Posterior cingulate gyrus (tissue), 11 donors: ENCODE measurements at places on chromosomes 1 and 21.

DNA sequence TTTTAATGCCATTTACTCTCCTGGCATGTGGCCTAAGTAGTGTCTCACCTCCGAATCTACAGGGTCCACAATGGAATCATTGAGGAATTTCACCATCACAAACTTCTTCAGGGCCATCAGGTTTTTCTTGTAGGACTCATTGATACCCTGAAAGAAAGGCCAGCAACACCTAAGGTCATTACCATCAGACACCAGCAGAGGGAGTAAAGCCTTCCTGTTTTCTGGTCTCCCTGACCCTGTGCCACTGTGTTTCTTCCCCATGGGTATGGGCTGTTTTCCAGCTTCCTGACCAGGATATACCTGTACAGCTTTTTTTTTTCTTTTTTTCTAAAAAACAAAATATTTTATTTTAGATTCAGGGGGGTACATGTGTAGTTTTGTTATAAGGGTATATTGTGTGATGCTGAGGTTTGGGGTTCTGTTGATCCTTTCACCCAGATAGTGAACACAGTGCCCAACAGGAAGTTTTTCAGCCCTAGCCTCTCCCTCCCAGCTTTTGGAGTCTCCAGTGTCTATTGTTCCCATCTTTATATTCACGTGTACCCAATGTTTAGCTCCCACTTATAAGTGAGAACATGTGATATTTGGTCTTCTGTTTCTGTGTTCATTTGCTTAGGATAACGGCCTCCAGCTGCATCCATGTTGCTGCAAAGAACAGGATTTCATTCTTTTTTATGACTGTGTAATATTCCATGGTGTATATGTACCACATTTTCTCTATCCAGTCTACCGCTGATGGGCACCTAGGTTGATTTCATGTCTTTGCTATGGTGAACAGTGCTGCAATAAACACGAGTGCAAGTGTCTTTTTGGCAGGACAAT lies 18.3 kb downstream of the PPT1 start:
- peak; percentile 17 for DNase-seq

- no peak for DNase-seq
These were observed 23.7 kb downstream of the VANGL1 start for GRCh38 chr1:115665319-115666096.

DNA sequence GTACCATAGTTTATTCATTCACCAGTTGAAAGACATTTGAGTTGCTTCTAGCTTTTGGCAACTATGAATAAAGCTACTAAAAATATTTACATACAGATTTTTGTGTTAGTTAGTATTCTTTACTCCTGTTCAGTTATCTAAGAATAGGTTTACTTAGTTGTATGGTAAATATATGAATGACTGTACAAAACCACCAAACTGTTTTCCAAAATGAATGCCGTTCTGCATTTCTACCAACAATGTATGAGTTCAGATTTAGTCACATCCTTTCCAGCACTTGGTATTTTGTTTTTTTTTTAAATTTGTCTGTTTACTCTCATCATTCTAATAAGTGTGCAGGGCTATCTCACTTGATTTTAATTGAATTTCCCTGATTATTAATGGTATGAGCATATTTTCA lies 3.4 kb upstream of the KIFAP3 start:
- DNase-seq = no peak

DNA sequence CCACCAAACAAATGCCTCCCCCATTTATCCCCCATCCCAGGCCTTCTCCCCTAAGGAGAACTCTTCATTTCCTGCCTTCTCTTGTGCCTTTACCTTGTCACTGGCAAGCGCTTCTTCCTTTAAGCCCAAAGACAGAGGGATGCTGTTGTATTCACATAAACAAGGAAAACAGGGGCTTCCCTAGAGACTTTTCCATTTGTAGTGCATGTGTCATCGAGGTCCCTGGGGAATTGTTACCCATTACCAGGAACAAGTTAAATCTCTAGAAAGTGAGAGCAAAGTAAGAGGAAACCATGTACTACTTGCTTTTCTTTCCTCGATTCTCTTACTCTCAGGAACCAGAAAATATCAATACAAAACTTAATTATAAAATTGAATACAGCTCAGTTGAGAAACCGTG lies 114.4 kb upstream of the DPT start:
- DNase-seq = no peak

DNA sequence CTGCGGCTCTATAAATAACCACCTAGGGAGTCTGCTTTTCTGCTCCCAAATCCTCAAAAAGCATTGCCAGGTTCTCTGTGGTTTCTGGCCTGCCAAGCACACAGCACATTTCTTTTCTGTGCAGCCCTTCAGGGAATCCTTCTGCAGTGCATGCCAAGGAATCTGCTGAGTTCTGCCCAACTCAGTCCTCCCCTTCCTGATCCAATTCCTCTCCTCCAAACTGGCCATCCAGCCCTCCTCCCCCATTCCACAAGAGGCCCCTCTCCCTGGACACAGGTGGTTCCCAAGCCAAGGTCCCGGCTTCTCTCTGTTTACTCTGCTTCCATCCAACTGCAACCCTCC lies 61.8 kb downstream of the HIVEP3 start:
- no peak for DNase-seq

DNA sequence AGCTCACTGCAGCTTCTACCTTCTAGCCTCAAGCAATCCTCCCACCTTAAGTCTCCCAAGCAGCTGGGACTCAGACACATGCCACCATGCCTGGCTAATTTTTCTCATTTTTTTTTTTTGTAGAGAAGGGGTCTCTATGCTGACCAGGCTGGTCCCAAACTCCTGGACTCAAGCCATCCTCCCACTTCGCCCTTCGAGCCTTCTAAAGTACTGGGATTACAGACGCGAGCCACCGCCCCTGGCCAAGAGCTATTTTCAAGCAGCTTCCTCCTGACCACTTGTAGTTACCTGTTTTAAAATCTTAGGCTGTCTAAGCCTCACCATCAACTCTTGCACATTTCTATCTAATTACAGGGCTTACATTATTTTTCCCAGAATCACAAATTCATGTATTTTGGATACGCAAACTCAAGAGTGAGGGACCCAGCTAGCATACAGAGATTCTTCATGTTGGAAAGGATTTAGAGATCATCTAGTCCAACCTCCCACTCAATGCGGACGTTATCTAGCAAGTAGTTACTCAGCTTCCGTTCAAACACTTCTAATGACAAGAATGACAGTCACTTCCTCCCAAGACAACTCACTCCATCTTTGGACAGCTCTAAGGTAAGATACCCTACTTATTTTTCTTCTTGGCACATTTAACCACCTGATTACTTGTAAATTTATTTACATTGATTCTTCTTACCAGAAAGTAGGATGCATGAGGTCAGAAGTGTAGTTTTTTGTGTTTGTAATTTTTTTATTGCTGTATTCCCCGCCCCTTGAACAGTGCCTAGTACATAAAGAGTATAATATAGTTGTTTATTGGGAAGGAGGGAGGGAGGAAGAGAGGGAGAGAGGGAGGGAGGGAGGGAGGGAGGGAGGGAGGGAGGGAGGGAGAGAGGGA lies 65.4 kb downstream of the LUZP1 start:
- no peak for DNase-seq

- no peak for DNase-seq
These were observed 56.1 kb downstream of the KCTD3 start for GRCh38 chr1:215623162-215623561.

DNA sequence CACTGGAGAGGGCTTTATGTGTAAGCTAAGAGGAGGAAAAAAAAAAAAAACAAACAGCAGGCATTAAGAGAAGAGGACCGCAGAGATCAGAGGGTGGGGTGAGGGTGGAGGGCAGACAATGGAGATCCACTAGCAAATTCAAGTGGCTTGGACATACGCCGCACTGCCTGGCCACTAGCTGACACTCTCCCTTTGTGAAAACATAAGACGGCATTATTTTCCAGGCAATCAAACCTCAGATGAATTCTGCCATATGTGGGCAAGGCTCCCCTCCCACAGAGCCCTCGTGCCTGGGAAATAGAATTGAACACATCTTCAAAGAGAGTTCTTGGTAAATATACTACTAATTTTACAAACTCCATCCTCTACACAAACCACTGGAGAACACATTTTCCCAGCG lies 53.6 kb downstream of the ERG start:
- DNase-seq = no peak

DNA sequence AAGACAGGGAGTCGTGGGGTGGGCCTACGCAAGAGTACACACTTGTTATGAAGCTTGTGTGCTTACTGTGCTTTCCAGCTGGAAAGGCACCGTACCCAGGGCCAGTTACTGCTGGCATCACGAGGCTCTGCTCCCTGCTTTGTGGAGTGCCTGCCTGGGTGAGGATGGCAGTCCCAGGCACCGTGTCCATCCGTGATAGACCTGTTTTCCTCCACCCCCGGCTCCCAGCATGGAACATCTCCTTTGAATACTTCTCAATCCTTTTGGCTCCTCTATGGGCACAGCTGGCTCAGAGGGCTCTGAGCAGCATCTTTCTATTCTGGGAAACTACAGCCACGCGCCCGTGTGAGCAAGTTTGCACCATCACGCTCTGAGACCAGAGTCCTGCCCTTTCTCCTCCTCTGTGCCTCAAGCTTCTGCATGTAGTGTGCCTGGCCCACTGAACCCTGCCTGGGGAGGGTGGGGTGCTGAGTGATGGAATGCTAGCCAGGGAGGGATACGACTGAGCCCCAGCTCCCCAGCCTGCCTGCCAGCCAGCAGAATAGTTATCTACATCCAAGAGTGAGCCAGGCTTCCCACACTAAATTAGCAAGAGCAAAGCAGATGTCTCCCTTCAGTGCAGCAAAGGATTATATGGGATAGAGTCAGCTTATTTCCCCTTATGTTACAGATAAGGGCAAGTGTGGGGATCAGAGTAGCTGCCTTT lies 7.1 kb upstream of the TNR start:
- peak; percentile 90 for DNase-seq

- DNase-seq = no peak
These were observed 68.5 kb upstream of the ADAM30 start for GRCh38 chr1:119964673-119965363.

- DNase-seq = no peak
These were observed 15.0 kb downstream of the ALPL start for GRCh38 chr1:21524220-21524619.

DNA sequence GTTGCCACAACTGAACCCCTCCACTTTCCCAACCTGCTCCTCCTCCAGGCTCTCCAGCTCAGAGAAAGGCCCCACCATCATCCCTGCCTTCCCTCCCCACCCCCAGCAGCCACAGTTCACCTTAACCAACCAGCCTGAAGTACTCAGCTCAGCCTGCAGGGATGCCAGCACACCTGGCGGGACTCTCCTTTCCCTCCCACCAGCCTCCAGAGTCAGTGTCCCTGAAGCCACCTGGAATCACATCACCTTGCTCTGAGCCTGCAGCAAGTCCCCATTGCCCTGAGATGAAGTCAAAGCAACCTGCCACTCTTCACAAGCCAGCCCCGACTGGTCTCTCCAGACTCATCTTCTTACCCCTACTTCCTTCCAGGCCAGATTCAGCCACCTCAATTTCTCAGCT lies 26.2 kb upstream of the ZC3H12A start:
- DNase-seq = no peak

- DNase-seq = no peak
These were observed 12.2 kb downstream of the SLC45A3 start for GRCh38 chr1:205667909-205668643.

- DNase-seq = no peak
These were observed 54.7 kb downstream of the VPS13D start for GRCh38 chr1:12284486-12284885.

- DNase-seq = no peak
These were observed 16.7 kb upstream of the DISP1 start for GRCh38 chr1:222798116-222798515.

DNA sequence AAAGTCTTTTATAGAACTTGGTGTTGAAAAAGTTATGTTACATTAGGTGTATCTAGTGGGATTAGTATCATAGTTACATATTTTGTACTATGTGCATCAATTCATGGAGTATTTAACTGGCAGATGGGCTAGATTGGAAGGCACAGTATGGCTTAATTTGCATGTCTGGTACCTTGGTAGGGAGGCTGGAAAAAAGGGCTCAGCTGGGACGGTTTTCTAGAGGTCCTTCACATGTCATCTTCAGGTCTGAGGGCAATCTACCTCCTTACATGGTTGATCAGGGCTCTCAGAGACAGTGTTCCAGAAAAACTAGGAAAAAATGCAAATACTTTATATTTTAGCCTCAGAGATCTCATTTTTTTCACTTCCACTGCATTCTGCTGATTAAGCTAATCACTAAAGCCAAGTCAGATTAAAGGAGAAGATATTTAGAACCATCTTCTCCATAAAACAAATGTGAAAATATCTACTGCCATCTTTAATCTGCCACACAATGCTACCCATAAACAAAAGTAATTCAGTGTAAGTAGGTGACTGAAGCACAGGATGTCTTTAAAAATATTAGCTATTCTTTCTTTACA lies 209.3 kb downstream of the PLA2G4A start:
- no peak for DNase-seq

- no peak for DNase-seq
These were observed 300.4 kb downstream of the PTPRC start for GRCh38 chr1:198939286-198939685.

GRCh38 chr1:180908074-180908765 lies 4.5 kb upstream of the KIAA1614 start:
- DNase-seq = no peak

DNA sequence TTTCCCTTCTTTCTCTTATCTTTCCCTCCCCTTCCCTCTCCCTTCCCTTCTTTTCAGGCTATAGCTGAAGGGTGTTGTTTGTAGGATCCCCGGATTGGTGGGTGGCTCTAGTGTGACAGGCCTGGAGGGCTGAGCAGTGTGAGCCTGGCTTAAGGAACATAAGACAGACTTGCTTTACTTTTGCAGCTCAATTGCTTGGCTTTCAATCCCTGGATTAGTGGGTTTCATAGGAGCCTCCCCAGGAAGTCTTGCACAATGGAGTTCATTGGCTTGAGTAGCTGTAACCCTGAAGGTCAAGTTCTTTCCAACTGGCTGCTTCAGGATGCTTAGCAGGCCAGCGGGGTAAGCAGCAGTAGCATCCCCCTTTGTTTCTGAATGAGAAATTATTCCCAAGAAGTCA lies 126.7 kb downstream of the CAMTA1 start:
- DNase-seq = no peak

DNA sequence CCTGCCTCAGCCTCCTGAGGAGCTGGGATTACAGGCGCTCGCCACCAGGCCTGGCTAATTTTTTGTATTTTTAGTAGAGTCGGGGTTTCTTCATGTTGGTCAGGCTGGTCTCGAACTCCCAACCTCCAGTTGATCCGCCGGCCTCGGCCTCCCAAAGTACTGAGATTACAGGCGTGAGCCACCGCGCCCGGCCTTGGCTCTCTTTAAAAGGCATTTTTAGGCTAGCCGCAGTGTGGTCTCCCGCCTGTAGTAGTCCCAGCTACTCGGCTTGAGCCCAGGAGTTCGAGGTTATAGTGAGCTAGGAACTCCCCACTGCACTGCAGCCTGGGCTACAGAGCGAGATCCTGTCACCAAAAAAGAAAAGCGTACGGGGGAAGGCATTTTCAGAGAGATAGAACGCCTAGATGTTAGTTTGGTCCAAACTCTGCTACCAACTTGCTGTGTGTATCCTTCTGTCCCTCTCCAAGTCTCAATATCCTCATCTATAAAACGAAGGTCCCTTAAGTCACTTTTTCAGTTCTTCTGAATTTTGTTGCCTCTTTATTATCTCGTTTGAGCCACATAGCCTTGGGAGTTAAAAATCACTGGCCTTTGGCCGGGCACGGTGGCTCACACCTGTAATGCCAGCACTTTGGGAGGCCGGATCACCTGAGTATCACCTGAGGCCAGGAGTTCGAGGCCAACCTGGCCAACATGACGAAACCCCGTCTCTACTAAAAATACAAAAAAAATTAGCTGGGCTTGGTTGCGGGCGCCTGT lies 734 bp downstream of the MED18 start:
- no peak for DNase-seq
